HTR-8/SVneo (cell line): ENCODE measurements at places on chromosomes 3 and 15.

GRCh38 chr3:113261063-113261625 lies 49.8 kb downstream of the BOC start:
- no peak for DNase-seq

DNA sequence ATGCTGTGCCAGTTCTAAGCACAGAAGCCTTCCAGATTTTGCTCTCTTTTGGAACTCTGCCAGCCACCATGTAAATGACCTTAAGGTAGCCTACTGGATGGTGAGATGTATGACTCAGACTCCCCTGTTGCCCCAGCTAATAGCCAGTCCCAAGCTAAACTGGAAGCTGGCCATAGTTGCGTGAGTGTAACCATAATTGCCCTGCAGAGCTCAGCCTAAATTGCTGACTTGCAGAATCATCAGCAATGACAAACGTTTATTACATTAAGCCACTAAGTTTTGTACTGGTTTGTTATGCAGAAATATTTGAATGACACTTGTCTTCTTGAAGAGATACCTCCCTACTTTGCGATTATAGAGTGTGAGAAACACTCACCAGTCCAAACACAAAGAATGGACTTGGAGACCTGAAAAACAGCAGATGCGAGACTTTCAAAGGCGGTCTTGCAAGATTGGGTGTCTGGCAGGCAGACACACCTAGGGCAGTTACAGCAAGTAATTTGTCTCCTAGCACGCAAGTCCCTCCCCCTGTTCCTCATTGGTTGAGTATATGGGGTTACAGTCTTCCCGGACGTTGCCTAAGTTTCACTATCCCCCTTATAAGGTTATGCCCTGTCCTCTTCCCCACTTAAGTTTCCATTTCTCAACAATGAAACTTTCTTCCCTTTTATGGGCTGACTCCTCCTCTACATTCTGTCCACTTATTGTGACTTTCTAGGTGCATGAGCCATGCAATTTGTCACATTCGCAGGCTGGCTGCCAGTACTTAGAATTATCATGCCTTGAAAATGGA lies 83.6 kb upstream of the XCR1 start:
- peak; percentile 49 for DNase-seq

DNA sequence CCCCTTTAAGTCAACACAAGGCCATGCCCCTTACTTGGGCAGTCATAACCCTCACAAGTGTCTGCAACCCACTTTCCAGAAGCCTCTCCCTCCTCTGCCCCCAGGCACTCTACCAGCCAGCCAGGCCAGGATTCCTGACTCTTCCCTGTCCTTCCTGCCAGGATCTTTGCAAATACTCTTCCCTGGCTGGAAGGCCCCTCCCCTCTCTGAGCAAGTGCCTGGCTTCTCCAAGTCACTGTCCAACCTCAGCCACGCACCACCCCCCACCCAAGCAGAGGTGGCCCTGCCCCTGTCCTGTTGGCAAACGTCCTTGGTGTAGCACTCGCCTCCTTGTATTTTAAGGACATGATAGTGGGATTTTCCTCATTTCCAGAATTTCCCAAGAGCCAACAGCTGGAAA lies 54.7 kb upstream of the USP3 start:
- DNase-seq: peak; percentile 27

GRCh38 chr3:194485468-194485880 lies 1.3 kb downstream of the ATP13A3 start:
- peak; percentile 22 for DNase-seq

GRCh38 chr3:70742081-70742480 lies 429.6 kb upstream of the MDFIC2 start:
- no peak for DNase-seq

GRCh38 chr3:194296454-194297263 lies 54.5 kb downstream of the CPN2 start:
- DNase-seq: peak; percentile 93

DNA sequence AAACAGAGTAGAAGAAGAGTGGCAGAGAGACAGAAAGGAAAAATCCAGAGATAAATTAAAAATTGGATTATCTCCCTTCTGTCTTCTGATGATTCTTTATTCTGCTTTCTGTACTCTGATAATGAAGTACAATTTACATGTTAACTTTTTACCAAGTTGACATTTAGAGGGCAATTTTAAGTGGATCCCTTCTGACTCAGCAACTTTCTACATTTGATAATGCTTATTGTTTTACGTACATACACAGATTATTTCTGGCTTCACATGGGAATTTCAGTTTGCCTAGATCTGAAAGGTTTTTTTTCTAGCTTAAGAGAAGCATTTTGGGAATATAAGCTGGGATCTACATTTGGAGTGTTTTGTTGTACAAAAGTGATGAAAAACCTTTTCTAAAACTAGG lies 491.3 kb downstream of the OTOL1 start:
- DNase-seq: no peak
